ENCODE measurements at places on chromosomes 7 and 10.

GRCh38 chr7:151936207-151936606 lies 20.0 kb upstream of the GALNTL5 start:
- DNase-seq, result no peak

- DNase-seq, result no peak
These were observed 167.5 kb upstream of the MEOX2 start for GRCh38 chr7:15853832-15854470.

- no peak for DNase-seq
These were observed at the start of gene INHBA for GRCh38 chr7:41702635-41703371. Gene INHBA, minus strand, starts transcription at chr7:41703090. Its CDS starts 2,716 bp downstream, at chr7:41700374.

GRCh38 chr10:1324903-1325302 lies 268.7 kb downstream of the WDR37 start:
- no peak for DNase-seq

GRCh38 chr7:129952086-129952652 lies 591 bp downstream of the UBE2H start:
- DNase-seq, result peak; percentile 12

- no peak for DNase-seq
These were observed 590.2 kb downstream of the PTPRN2 start for GRCh38 chr7:157997471-157997870.

GRCh38 chr10:99497343-99498025 lies 35.3 kb upstream of the NKX2-3 start:
- DNase-seq, result no peak

DNA sequence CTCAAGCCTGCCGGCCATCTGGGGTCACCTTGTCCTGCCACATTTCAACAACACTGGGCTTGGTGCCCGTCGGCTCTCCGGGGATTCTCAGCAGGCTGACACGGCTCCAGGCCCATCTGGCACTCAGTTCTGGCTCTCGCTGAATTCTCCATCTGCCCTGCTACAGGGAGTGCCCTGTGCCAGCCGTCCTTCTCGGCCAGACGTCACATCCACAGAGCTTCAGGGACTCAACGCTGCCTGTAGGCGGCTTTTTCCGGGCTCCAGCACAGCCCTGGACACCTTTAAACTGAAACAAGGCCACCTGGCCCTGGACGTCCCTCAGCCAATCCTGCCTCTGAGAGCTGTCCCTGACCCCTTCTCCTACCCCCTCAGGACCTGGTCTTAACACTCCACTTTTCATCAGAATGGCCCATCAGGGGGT lies 43.0 kb downstream of the TMEM130 start:
- DNase-seq, result no peak

- no peak for DNase-seq
These were observed 28.7 kb downstream of the FRMD4A start for GRCh38 chr10:14302035-14302434.

DNA sequence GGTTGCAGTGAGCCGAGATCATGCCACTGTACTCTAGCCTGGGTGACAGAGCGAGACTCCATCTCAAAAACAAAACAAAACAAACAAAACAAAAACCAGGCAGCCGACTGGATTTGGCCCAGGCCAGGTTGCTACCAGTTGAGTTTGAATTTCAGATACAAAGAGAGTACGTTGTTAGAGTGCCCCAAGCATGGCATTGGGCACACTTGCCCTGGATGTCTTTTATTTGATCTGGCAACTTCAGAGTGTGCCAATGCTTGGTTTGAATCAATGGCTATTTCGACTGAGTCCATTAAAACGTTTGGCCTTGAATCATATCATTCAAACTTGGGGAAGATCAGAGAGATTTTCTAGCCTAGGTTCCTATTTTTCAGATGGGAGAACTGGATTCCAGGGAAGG lies 213.4 kb upstream of the SHH start:
- DNase-seq, result no peak

DNA sequence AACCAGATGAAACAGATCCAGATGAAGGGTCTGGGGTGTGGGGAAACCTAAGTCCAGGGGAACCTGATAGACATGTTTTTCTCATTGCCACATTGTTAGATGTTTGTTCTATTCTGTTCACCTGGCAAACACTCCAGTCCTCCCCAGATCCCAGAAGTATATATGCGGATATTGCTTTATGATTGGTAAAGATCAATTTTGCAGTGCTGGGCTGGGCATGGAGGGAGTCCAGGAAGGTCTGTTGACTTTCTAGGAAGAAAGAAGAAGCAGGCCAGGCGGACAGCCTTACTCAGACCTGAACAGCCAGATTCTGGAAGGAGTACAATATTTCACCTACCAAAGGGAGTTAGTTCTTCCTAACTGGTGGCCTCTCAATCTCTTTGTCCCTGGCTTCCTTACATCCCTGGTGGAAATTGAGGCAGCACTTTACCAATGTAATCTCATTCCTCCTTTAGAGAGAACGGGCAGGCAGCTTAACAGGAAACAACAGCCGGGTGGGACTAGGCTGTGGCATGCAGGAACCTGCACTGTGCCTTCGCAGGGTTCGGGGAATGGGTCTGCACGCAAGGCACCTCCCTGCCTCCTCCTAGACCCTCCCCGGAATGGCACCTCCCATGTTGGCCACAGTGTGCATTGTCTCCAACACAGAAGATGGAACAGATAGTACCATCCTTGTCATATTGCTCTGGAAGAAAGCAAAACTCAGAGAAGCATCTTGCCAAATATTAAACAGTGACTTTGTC lies 930 bp downstream of the GIMAP6 start:
- no peak for DNase-seq

DNA sequence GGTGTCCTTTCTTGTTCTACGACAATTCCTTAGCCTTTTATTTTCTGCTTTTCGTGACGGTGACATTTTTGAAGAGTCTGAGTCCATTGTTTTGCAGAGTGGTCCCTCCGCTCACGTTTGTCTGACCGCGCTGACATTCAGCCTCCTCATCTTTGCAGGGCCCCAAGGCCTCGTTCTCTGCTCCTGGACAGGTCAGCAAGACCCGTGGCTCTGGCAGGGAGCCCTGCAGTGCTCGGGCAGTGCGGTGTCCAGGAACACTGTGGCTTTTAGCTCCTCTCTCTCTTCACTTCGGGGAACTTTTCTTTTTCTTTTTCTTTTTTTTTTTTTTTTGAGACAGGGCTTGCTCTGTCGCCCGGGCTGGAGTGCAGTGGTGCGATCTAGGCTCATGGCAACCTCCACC lies 142.5 kb downstream of the DNAJB6 start:
- DNase-seq, result no peak

DNA sequence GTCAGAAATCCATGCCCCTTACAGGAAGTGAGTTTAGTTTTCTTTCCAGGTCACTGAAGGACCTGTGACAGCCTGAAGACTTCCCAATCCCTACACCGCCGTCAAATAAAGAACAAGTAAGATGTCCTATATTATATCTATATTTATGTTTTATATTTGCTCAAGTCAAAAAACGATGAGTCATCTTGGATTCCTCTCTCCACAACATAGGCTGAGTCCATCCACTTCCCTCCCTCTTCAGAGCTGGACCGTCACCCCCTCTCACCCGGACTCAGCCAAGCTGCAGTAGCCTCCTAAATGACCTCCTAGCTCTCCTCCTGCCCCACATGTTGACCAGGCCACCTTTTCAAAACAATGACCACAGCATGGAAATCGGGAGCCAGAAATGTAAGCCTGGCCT lies 53.5 kb downstream of the GLI3 start:
- DNase-seq, result no peak

GRCh38 chr10:113000876-113001598 lies 51.0 kb downstream of the TCF7L2 start:
- DNase-seq, result no peak

GRCh38 chr10:84214612-84215235 lies 10.6 kb downstream of the LRIT2 start:
- DNase-seq, result no peak

- DNase-seq, result no peak
These were observed 9.8 kb downstream of the PTPRZ1 start for GRCh38 chr7:121882731-121883130.

GRCh38 chr10:100482181-100482833 lies 19.5 kb downstream of the WNT8B start:
- DNase-seq, result peak; percentile 71

GRCh38 chr7:139495580-139496125 lies 12.2 kb upstream of the KLRG2 start:
- no peak for DNase-seq

GRCh38 chr10:1424648-1425047 lies 312.7 kb downstream of the ADARB2 start:
- no peak for DNase-seq

GRCh38 chr7:66153691-66154090 lies 39.0 kb downstream of the CRCP start:
- DNase-seq, result no peak

DNA sequence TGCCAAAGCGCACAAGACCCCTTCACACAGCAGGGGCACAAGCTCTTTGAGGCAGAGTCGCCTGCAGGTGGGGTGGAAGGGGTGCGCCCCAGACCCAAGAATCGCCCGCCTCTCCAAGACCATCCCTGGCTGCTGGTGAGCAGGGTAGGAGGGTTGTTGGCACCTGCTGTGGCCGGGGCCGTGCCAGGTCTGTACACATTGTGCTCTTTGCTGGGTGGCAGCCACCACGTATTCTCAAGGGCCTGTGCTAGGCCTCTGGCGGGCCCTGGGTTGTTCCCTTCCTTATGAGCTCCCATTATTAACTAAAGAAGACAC lies 84.4 kb downstream of the LHPP start:
- no peak for DNase-seq

- DNase-seq, result no peak
These were observed 31.3 kb upstream of the WDFY4 start for GRCh38 chr10:48653347-48653746.
